ENCODE measurements at places on chromosomes 13 and 19.

DNA sequence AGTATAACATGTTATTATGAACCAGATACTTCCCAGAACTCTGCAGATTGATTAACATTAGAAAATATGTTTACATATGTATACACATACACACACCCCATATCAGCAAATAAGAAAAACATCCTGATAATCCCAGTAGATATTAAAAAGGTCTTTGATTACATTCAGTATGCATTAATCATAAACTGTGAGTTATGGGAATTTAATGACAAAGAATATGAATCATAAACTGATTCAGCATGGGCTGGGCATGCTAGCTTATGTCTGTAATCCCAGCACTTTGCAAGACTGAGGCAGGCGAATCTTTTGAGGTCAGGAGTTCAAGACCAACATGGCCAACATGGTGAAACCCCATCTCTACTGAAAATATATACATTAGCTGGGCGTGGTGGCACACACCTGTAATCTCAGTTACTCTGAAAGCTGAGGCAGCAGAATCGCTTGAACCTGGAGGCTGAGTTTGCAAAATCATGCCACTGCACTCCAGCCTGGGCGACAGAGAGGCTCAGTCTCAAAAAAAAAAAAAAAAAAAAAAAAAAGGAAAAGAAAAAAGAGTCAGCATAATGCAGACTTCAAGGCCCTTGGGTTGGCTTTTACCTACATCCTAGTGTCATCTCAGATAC is 581.9 kb upstream of the PRR20A start:
- no peak for DNase-seq

GRCh38 chr13:101230271-101230890 is 185.9 kb downstream of the NALCN start:
- no peak for DNase-seq

GRCh38 chr19:48607359-48607755 is 815 bp downstream of the SPACA4 start:
- DNase-seq, result no peak

DNA sequence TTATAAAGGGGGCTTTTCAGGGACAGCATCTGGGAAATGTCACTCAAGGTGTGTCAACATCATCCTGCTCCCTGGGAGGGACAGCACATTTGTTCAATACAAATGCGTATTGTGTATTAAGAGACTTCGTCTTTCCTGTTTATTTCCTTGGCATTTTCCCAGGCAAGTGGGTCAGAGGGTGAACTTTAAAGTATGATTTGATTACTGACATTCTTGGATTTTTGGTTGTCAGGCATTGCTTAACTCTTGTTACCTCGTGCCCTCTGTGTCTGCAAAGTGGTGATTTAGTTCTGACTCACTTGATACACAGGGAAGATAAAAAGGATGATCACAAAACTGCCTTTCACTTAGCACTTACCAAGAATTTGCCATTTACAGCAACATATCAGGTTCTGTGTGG is 292.7 kb downstream of the SUCLA2 start:
- no peak for DNase-seq

All from activated CD4-positive, alpha-beta T cell treated with anti-CD3 and anti-CD28 coated beads for 24 hours (primary cell).